Activated CD8-positive, alpha-beta memory T cell treated with anti-CD3 and anti-CD28 coated beads for 4 hours (primary cell): ENCODE measurements at places on chromosomes 12 and 14.

DNA sequence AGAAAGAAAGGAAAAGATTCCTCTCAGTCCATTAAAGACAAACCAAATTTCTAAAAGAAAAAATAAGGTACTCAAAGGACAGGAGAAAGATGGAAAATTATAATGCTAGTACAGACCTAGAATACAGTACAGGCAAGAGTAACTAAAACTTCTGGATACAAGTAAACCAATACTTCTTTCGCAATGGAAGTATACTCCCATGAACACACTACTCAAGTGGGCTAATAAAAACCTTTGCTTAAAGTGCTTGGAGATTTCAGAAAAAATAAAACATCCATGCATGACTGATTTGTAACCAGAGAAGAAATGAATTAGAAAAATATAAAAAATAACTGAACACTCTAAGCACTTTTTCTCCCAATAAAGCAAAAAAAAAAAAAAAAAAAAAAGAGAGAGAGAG lies 3.5 kb downstream of the ZBTB25 start:
- DNase-seq = no peak

DNA sequence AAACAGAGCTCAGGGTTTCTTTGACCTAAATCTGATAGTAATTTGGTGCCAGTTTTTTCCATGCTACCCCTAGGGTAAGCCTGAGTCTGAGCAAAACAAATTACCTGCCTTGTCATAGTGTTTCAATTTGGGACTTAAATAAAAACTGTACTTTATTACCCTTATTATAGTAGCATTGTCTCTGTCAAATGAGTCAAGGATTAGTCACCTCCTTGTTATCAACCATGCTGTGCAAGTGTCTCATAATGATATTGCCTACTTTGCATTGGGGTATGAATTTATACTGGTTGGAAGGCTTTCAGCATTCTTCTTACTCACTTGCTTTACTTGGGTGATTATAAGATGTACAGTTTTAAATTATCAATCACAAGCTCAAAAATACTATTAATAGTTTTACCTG lies 380.0 kb downstream of the LRFN5 start:
- no peak for DNase-seq

DNA sequence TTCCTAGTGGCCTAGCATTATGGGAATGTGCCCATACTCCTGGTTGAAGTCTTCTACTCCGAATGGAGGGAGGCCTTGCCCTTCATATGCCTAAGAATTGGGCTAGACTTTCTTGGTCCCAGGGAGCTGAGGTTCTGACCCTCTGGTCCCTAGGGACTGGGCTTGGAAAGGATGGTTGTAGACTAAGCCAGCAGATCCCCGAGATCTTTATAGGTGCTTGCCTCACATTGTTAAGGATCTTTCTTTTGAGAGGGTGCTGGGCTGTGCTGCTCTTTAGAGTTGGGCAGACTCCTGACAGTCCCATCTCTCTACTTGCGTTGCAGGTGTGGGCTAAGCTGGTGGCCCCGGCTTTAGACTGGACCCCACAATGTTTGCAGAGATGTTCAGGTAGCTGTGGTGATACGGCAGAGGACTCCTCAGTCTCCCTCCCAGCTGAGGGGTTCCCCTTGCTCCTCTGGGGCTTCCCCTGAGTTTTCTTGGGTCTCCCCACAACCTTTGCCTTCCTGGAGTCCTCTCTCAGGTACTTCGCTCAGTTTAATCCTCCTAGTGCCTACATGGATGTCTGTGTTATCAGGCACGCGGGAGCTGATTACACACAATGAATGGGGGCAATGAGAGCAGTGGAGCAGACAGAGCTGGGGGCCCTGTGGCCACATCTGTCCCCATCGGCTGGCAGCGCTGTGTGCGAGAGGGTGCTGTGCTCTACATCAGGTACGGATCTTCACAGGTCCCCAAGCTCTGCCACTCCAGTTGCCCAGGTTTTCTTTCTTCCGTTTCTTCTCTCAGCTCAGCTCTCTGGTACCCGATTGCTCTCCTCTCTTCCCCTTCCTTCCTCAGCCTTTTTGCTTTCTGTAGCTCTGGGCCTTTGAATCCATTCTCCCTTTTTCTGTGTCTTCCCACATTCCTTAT lies 1.3 kb downstream of the MBD6 start:
- no peak for DNase-seq

- DNase-seq = no peak
Observed at GRCh38 chr12:2323532-2324255, 270.9 kb downstream of the CACNA1C start.
